SJCRH30 (cell line): ENCODE measurements at places on chromosomes 3 and 15. TPM values are rescaled to one million over a fixed set of nuclear protein-coding genes. Genes with fewer than 3 reads are reported as not detected.

The FAM131A gene
- total RNA-seq: 4.8 and 5.9 TPM in 2 replicates

The USP19 gene
- 39.2 and 41.2 TPM in 2 replicates for total RNA-seq

The PARL gene
- total RNA-seq: 51.4 and 55.5 TPM in 2 replicates

The ZNF621 gene
- 6.9 and 8.6 TPM in 2 replicates for total RNA-seq

The CCDC39 gene
- not detected in 2 replicates for total RNA-seq

The CFAP100 gene
- not detected in 2 replicates for total RNA-seq

The SKOR1 gene
- 3.1 and 4.5 TPM in 2 replicates for total RNA-seq

The ZNF660 gene
- total RNA-seq: 6.5 and 8.3 TPM in 2 replicates

DNA sequence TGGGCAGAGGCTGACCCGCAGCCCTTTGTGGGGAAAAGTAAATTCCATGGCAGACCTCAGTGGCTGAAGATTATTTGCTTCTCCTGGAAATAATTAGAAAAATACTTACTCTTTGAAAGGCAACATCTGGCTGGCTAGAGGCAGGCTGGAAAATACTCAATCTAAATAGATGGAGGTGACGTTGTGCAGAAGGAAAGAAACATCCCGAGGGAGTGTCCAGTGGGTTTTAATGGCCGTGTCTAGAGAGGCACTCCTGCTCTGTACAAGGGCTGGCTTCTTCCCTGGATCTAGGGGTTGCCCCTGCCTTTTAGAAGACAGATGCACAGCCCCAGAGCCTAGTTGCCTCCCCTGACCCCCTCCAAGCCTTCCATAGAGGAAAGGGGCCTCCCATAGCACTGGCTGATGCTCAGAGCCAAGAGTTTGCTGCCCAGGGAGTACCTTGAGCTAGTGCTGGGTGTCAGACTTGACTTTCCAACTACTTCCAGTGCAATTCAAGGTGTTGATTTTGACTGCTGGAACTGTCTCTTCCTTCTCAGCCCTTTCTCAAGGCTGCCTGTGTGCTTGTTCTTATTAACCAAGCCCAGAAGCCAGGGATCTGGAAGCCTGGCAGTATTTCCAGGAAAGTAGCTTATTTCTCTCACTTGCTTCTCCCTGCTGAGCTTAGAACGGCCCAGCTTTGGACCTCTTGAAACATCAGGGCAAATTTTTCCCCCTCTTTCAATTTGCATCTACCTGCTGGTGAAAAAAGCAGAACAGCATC, 27.4 kb downstream of the CGNL1 start:
- DNase-seq: no peak

GRCh38 chr15:57677204-57677603, 29.3 kb upstream of the POLR2M start:
- no peak for DNase-seq

DNA sequence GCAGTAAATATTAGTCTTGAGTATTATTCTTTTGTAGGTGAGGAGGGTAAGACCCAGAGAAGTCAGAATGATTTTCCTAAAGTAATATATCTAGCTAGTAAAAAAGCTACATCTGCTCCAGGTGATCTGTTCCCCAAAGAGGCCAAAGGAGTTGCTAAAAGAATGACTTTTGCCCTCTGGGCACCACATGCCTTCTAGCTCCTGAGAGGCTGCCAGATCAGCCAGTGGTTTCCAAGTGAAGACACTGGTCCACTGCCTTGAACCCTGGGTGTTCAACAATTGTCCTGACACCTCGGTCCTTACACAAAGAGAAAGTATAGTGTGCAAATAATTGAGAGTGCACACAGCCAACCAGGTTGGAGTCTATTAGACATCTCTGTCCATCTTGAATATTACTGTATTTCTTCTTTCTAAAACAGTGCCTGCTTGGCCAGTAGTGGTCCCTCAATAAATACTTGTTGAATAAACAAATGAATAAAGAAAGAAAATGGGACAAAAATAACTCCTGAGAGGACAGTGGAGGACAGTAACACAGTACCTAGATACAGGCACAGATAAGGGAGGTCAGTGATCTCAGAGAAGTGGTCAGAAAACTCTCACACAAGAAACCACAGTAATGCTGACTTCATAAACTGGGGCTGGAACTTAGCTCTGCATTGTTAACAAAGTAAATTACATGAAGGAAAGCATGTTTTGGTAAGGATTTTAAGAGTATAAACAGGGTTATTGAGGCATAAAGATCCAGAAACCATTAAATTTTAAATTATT, 56.6 kb upstream of the CSTA start:
- DNase-seq: no peak

DNA sequence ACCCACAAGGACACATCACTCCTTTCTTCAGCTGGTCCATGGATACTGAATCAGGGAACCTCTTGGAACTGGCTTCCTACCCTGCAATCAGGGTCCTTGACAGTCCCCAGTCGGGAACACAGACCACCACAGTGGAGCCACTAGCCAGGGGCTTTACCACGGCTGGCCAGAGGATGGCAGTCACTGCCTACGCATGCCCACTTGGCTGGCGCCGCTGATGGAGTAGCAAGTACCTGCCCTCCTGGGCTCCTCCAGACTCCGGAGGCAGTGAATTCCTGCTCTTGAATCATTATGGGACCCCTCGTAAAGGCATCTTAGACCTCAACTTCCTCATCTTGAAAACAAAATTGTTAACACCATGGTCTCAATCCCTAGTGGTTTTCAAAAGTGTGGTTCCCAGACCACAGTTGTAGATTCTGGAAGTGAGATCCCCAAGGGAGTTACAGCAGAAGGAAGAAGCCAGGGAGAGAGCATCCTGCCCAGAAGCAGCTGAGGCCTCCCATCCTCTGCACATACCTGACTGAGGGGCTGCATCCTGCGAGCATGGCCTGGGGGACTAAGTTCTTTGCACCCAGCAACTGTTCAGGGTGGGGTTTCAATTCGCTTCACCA, 9.1 kb upstream of the SKIC8 start:
- DNase-seq: peak; percentile 85

DNA sequence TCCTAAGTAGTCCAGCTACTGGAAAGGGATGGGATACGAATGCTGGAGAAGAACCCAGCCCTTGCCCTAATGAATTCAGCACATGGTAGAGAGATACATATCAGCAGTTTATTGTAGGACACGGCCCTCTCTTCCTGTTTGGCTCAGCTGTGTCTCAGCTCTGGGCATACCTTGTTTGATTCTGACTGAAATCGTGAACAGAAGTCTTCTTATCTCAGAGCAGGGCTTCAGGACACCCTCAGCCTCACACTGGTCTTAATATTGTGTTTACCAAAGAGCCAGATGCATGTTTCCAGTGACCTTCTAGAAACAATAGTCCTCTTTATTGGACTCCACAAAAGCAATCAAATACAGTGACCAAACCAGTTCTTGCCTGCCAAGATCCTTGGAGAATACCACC, 54.7 kb downstream of the FAM174B start:
- no peak for DNase-seq

DNA sequence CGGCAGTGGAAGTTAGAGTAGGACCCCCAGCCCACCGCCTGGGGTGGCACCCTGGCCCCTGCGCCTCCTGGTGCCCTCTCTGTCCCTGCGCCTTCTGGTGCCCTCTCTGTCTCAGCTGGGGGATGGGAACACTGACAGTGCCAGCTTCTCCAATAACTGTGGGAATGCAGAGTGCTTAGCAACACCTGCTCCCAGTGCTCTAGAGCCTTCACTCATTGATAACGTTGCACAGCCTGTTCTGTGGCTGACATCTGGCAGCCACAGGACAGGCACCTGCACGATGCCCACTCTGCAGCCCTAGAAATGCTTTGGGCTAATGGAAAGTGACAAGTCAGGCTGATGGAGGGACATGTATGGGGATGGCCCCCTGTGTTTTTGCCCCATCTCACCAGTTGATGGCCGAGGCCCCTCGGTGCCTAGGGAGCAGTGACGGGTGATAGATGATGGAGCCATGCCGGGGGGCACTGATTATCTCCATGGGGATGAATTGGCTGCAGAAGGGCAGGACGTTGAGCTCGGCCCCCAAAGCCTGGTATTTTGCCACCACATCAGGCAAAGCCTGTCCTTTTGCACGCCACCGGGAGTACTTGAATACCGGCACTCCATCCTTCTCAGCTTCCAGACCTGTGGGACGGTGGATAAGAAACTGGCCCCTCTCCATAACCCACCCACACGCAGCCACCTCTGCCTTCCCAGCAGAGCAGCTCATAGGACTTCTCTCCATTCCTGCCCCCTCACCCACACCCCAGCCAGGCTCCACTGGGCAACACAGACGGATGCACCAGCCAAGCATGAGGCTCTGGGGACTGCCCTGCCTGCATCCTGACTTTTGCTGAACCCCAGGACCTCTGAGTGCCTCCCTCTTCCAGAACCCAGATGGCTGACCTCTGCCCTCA, 22.1 kb downstream of the ALDH1L1 start:
- DNase-seq: no peak

- DNase-seq: no peak
Measured at GRCh38 chr3:27877061-27878013, 155.2 kb upstream of the EOMES start.

- DNase-seq: peak; percentile 24
Measured at GRCh38 chr3:130529486-130530215, 12.7 kb downstream of the COL6A6 start.

DNA sequence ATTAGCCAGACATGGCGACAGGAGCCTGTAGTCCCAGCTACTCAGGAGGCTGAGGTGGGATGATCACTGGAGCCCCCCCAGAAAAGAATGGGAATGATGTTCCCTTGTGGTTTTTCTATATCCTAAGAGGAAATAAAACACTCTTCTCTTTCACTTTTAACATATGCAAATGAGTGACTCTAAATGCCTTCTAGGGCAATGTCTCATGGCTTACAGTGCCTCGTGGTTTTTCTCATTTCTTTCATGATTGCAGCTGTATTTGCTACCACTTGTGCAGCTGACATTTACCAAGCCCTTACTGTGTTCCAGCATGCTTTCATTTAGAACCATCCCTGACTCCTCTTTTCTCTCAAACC, 26.4 kb downstream of the STOML1 start:
- DNase-seq: peak; percentile 38

- DNase-seq: no peak
Measured at GRCh38 chr15:92884436-92885223, 15.5 kb upstream of the CHD2 start.

GRCh38 chr3:37179144-37179967, 5.0 kb upstream of the LRRFIP2 start:
- DNase-seq: no peak

GRCh38 chr3:73520931-73521461, 103.7 kb downstream of the PDZRN3 start:
- no peak for DNase-seq

- no peak for DNase-seq
Measured at GRCh38 chr3:104939196-104939595, 427.5 kb upstream of the ALCAM start.

- DNase-seq: no peak
Measured at GRCh38 chr15:50485389-50485788, 61.1 kb downstream of the USP50 start.

DNA sequence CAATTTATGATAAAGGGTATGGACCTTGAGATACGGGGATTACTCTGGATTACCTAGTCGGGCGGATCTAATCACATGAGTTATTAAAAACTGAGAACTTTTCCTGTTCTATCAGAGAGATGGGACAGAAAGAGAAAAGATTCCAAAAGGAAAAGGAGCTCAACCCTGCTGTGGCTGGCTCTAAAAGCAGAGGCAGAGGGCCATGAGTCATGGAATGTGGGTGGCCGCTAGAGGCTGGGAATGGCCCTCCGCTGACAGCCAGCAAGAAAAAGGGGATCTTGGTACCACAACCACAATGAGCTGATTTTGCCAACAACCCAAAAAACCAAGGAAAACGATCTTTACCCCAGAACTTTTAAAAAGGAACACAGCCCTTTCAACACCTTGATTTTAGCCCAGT, 210.0 kb downstream of the MAGI1 start:
- DNase-seq: peak; percentile 35

GRCh38 chr15:60858511-60859070, 370.5 kb downstream of the RORA start:
- DNase-seq: no peak

- no peak for DNase-seq
Measured at GRCh38 chr15:63677778-63678177, 80.6 kb downstream of the FBXL22 start.

- no peak for DNase-seq
Measured at GRCh38 chr3:110774496-110775265, 296.9 kb upstream of the NECTIN3 start.

DNA sequence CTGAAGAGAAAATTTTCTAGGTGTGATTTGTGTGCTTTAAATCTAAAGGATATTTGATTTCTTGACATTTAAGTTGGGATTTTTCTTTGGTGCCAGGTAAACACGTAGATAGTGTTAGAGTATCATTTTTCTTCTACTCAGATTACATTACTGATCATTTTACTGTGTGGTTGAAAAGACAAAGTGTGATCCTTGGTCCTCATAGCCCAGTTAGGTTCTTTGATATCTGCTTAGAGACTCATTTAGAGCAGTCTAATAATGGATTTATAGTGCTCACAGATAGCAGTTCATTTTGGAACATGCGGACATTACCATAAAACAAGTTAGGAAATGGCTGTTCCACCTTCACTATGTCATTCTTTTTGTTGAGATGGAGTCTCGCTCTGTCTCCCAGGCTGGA, 12.4 kb downstream of the ARL8B start:
- DNase-seq: no peak
